Right renal cortex interstitium (tissue), 3 donors: ENCODE measurements at places on chromosomes 2 and 18.

- DNase-seq = no peak
These were observed 22.2 kb upstream of the MLPH start for GRCh38 chr2:237464757-237465391.

- DNase-seq = no peak
These were observed 41.4 kb upstream of the TNP1 start for GRCh38 chr2:216901273-216901672.

GRCh38 chr2:207046724-207047123 lies 107.4 kb downstream of the CPO start:
- no peak for DNase-seq

GRCh38 chr2:9573840-9574239 lies 18.2 kb upstream of the ADAM17 start:
- no peak for DNase-seq

DNA sequence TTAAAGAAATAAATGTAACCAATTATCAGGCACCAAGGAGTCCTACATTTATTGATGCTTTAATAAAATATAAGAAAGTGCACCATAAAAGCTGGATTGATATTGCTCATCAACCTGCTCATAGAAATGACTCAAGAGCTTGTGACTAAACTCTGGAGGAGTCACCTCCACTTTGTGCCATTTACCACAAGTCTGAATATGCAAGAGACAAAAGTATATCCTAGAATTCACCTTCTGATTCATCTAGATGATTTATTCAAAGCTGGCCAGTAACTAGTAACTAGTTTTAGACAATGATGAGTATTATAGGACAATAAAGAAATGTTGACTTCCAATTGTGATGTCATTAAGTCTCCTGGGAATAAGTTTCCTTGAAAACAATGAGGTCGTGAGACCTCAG lies 146.0 kb upstream of the SOX11 start:
- no peak for DNase-seq

- peak; percentile 23 for DNase-seq
These were observed 576 bp downstream of the NYAP2 start for GRCh38 chr2:225400060-225400511.

- no peak for DNase-seq
These were observed 57.4 kb upstream of the EPB41L3 start for GRCh38 chr18:5601188-5601624.

- no peak for DNase-seq
These were observed 58.8 kb downstream of the ACKR3 start for GRCh38 chr2:236628256-236628901.

GRCh38 chr2:159185401-159186130 lies 100.9 kb downstream of the WDSUB1 start:
- no peak for DNase-seq

GRCh38 chr2:18401471-18401870 lies 159.0 kb downstream of the RDH14 start:
- DNase-seq = no peak

DNA sequence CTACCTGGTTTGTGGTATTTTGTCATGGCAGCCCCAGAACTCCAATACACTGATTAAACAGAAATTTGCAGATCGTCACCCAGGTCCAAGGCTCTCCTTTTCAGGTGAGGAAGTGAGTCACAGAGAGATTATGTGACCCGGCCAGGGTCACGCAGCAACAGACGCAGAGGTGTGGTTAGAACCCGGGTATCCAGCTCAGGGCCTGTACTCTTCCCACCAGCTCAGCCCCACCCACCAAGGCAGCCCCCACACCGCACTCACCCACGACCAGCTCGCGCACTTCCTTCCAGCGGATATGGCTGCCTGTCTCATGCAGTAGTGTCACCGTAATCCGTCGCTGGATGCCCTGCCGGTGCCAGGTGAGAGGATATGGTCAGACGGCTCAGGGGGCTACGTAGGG lies 48.1 kb downstream of the AQP12A start:
- no peak for DNase-seq

- no peak for DNase-seq
These were observed 46.3 kb downstream of the ITSN2 start for GRCh38 chr2:24313744-24314632.

DNA sequence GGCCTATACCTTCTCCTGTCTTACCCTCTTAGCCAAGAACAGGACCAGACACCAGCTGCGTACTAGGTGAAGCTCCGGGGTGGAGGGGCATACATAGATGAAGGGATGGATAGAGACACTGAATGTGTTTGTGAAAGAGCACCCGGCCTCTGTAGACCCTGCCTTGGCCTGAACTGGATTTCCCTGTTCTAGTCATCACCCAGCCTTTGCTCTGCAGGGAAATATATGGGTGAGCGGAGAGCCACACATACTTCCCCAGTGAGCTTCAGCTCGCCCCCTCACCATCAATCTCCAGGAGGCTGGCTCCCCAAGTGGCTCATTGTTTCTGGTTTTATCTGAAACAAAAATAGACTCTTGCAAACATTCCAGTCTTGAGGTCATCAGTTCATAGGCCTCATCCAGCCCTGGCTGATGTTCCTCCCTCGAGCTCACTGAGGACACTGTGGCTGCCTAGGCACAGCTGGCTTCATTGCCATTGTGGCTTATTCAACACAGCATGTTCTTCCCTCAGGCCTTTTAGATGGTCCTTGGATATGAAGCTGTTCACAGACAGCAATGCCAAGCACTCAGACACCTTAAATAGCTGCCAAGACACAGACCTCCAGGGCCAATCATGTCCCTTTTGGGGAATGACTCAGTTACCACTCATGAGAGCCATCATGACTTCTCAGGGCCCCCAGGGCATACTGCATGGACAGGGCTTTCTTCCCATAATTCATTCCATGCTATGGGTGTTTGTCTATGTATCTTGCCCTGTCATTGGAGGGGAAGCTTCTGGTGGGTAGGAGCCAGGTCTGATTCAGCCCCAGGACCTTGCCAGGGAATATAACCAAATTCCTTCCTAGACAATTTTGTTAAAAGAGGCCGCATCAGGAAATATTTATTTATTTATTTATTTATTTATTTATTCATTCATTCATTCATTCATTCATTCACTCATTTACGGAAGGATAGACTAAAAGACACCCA lies 82.4 kb downstream of the TTC32 start:
- DNase-seq = no peak

DNA sequence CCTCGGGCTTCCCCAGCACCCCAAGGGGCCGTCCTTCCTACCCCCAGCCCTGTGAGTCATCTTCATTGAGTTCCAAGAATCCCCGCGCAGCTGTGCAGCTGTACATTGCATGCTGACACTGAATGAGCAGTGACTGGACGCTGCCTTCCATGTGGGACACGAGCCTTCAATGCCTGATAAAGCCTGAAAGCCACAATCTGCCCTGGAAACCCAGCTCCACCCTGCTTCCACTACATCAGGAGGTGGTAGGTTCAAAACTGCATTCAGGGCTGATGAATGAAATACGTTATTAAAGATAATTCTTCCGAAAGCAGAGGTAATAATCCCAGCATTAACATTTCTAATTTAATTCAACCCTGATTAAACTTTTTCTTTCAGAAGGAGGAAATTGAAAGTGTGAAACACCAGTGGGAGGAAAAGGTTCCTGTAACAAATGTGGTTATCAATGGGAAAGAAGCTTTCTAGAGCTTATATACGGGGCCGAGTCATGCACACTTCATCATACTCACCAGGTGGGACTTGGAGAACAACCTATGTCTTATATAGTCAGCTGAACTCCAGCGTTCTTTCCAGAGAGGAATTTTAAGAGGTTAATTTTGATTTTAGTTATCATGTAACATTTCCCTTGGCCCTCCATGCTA lies 360.1 kb downstream of the LPIN1 start:
- DNase-seq = no peak

- no peak for DNase-seq
These were observed 34.4 kb downstream of the CD28 start for GRCh38 chr2:203740871-203741281.

GRCh38 chr2:223585666-223586065 lies 16.5 kb downstream of the SCG2 start:
- DNase-seq = no peak

DNA sequence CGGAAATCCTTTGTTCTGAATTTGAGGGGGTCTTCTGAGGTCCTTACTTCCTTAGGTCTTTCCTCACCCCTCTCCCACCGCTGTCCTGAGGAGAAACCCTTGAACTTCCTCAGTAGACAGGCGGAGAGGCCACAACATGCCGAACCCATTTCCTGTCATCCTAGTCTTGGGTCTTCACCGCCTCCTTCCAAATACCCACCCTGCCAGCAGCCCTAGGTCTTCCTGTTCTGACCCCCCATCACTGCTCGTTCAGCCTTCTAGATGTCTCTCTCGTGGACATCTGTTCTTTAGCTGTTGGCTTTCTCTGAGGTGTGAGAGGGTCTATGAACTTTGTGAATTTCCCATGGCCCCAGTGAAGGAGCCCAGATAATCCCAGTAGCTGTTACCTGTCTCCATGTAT lies 27.2 kb upstream of the CYP27A1 start:
- no peak for DNase-seq

DNA sequence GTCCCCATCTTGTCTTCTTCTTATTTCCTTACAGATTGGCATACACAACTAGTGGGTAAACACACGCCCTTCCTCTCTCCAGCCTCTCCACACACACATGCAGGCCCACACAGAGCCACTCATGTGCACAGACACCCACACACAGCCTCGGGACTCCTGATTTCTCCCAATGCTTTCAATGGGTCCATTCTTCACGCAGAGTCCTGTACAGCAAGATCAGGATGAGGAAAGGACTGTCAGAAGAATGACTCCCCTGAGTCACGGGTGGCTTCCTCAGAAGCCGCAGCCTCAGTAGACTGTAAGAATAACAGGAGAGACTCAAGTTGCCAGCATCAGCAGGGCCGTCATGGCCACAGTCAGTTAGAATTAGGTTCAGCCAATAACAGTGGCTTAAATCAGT lies 109.1 kb upstream of the GLI2 start:
- no peak for DNase-seq

- DNase-seq = no peak
These were observed 139.9 kb upstream of the CXCR4 start for GRCh38 chr2:136257893-136258292.

GRCh38 chr2:217283460-217283859 lies 423.6 kb upstream of the TNP1 start:
- DNase-seq = no peak
